Stomach (tissue), 19 donors: ENCODE measurements at places on chromosomes 1 and 21.

- H3K36me3 ChIP-seq: no peaks in the 10 kb centered on the region
- peak overlapping the region; percentile 96 for H3K27ac ChIP-seq
- peaks cover 36% of the 10 kb centered on the region for H3K4me1 ChIP-seq
- DNase-seq: no peak
Measured at GRCh38 chr1:87330885-87331364, 2.2 kb downstream of the LMO4 start.

- DNase-seq: no peak
- H3K36me3 ChIP-seq: no peaks in the 10 kb centered on the region
- H3K4me1 ChIP-seq: peaks cover 65% of the 10 kb centered on the region
- no peaks in the 10 kb centered on the region for H3K27me3 ChIP-seq
- no peak overlapping the region for H3K4me3 ChIP-seq
- H3K27ac ChIP-seq: no peak overlapping the region
Measured at GRCh38 chr1:184806296-184806721, 51.7 kb upstream of the EDEM3 start.

GRCh38 chr1:234927312-234927970, 201.2 kb downstream of the TOMM20 start:
- H3K27me3 ChIP-seq: no peaks in the 10 kb centered on the region
- H3K4me1 ChIP-seq: peaks cover 29% of the 10 kb centered on the region
- no peak for DNase-seq
- no peak overlapping the region for H3K27ac ChIP-seq

DNA sequence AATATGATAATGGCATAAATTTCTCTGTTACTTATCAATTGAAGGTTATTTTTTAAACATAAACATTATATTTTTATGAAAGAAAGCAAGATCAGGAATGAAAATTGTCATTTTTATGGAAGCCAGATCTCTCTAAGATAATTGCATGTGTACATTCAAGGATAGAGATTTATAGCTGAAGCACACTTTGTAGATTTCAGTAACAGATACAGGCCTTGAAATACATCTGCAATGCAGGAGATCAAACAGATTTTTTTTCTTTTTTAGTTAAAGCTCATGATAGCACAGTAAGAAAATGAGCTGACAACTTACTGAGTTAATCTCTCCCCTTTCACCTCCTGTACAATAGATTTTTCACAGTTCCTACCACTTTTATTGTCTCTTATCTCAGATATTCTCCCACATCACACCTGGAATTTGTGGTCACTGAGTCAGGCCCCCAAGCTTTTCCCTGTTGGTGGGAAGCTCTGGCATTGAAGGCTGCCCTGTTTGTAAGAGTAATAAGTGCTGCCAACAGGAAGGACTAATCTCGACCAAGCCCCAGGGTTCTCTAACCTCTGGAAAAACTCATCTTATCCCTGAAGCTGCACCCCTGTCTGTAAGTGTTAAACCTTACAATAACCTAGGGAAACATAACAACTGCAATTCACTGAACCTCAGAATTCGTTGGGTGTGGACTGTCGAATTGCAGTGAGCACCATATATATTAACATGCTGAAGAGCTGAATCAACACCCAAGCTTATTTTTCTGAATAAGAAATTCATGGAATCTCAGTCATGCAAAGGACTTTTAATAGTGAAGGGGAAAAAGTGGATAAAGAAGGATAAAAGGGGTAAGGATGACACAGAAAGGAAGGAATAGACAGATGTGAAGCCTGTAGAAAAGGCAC, 599.0 kb downstream of the LMO4 start:
- no peak overlapping the region for H3K27ac ChIP-seq
- no peak for DNase-seq
- no peaks in the 10 kb centered on the region for H3K4me1 ChIP-seq
- H3K4me3 ChIP-seq: no peak overlapping the region

- H3K36me3 ChIP-seq: no peaks in the 10 kb centered on the region
- no peak for DNase-seq
- H3K27ac ChIP-seq: no peak overlapping the region
- no peaks in the 10 kb centered on the region for H3K4me1 ChIP-seq
- H3K4me3 ChIP-seq: no peak overlapping the region
- H3K27me3 ChIP-seq: no peaks in the 10 kb centered on the region
Measured at GRCh38 chr1:246193537-246193936, 313.5 kb downstream of the SMYD3 start.

- peaks cover 29% of the 10 kb centered on the region for H3K4me1 ChIP-seq
- H3K36me3 ChIP-seq: no peaks in the 10 kb centered on the region
- H3K27me3 ChIP-seq: no peaks in the 10 kb centered on the region
- no peak for DNase-seq
- H3K4me3 ChIP-seq: no peak overlapping the region
Measured at GRCh38 chr1:164641353-164641730, 82.4 kb downstream of the PBX1 start.

- no peak overlapping the region for H3K27ac ChIP-seq
- no peak overlapping the region for H3K4me3 ChIP-seq
- no peaks in the 10 kb centered on the region for H3K27me3 ChIP-seq
Measured at GRCh38 chr1:7912743-7913557, 27.7 kb downstream of the TNFRSF9 start.

- H3K36me3 ChIP-seq: no peaks in the 10 kb centered on the region
- H3K27ac ChIP-seq: no peak overlapping the region
- no peak overlapping the region for H3K4me3 ChIP-seq
- no peak for DNase-seq
Measured at GRCh38 chr1:150406483-150406882, 42.5 kb downstream of the RPRD2 start.

- no peak overlapping the region for H3K4me3 ChIP-seq
- H3K27me3 ChIP-seq: no peaks in the 10 kb centered on the region
- H3K36me3 ChIP-seq: peaks cover 17% of the 10 kb centered on the region
- no peaks in the 10 kb centered on the region for H3K4me1 ChIP-seq
Measured at GRCh38 chr21:26025536-26026512, 144.7 kb downstream of the APP start.

DNA sequence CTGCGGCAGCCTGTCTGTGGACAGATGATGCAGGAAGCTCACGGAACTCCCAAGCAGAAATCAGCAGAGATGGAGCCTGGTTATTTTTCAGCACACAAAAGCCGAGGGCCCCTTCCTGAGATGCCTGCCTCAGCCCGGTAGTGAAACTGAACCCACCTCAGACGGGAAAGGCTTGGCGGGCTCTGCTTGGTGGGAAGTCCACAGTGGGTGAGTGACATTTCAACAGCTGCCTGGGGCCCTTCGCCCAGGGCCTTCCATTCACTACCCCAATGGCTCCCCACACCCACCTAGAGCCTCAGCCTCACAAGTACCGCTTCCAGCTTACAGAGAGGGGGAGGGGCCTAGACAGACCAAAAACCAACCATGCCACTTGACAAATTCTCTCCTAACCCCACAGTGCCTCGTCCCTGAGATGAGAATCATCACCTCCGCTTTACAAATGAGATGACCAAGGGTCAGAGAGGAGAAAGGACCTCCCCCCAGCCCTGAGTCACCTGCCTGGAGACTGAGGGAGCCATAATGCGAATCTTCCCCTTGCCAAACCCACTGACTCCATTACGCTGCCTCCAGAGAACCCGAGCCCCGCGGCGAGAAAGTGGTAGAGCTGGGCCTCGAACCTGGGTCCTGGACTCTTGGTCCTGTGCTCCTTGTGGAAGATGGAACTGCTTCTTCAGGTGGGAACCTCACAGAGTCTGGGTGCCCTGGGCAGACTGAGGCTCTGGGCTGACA, 3.4 kb upstream of the ECE1 start:
- peaks cover 64% of the 10 kb centered on the region for H3K4me1 ChIP-seq
- no peaks in the 10 kb centered on the region for H3K36me3 ChIP-seq
- H3K27ac ChIP-seq: peak overlapping the region; percentile 86
- no peaks in the 10 kb centered on the region for H3K27me3 ChIP-seq
- no peak overlapping the region for H3K4me3 ChIP-seq

DNA sequence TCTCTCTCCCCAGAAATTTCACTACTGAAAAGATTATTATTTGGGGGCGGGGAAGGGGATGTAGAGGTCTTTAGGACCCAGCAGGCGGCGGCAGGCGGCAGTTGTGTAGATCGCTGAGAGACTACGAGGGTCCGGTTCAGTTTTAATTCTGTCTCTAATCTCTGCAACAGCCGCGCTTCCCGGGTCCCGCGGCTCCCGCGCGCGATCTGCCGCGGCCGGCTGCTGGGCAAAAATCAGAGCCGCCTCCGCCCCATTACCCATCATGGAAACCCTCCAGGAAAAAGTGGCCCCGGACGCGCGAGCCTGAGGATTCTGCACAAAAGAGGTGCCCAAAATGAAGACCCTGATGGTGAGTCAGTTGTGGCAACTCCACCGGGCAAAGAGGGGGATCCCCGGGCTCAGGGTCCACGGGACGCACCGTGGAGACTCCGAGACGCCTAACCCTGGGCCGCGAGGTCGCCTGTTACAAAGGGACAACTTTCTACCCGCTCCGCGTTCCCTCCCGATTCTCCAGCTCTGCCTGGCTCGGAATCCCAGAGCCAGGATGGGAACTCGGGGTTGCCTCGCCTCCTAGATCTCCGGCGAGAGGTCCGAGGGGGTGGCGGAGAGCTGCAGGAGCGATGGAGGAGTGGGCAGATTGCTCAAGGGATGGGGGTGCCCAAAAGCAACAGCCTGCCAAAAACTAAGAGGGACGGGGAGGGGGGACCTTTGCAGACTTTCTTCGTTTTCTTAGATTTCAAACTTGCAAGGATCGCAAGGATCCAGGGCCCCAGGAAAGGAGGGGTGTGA, at the start of gene ST6GALNAC5:
Gene ST6GALNAC5 (plus strand): TSS at position 139 of the 789 bp plus-strand sequence.
- peak; percentile 80 for DNase-seq
- H3K4me1 ChIP-seq: peaks cover 17% of the 10 kb centered on the region
- no peaks in the 10 kb centered on the region for H3K36me3 ChIP-seq
- peaks cover 22% of the 10 kb centered on the region for H3K27me3 ChIP-seq
- H3K27ac ChIP-seq: peak within 1 kb of the TSS; percentile 36
- peak within 1 kb of the TSS; percentile 53 for H3K4me3 ChIP-seq

DNA sequence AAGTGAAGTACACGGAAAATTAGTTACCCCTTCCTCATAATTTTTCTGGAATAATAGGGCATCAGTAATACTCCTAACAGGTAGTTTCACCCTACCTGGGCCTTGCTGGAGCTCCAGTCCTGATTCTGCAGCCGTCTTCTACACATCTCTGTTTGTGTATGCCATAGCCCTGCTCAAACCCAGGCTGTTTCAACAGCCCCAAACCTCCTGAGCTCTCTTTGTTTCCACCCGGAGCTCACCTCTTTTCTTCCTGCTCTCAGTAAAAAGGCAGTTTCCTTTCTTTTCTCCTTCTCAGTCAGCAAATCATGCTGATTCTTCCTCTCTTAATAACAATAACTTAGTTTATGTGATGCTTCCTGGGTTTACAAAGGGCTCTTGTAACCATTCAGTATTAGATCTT, 355.1 kb upstream of the RUNX1 start:
- DNase-seq: no peak
- H3K27ac ChIP-seq: no peak overlapping the region
- H3K4me1 ChIP-seq: no peaks in the 10 kb centered on the region
- H3K4me3 ChIP-seq: no peak overlapping the region
- no peaks in the 10 kb centered on the region for H3K27me3 ChIP-seq

- no peak for DNase-seq
- H3K4me3 ChIP-seq: no peak overlapping the region
- no peaks in the 10 kb centered on the region for H3K27me3 ChIP-seq
- H3K36me3 ChIP-seq: peaks cover 5% of the 10 kb centered on the region
Measured at GRCh38 chr1:8520483-8520966, 202.6 kb downstream of the SLC45A1 start.

GRCh38 chr1:239536165-239536849, 149.9 kb downstream of the CHRM3 start:
- H3K36me3 ChIP-seq: no peaks in the 10 kb centered on the region
- peaks cover 30% of the 10 kb centered on the region for H3K4me1 ChIP-seq
- H3K27me3 ChIP-seq: no peaks in the 10 kb centered on the region
- no peak for DNase-seq

DNA sequence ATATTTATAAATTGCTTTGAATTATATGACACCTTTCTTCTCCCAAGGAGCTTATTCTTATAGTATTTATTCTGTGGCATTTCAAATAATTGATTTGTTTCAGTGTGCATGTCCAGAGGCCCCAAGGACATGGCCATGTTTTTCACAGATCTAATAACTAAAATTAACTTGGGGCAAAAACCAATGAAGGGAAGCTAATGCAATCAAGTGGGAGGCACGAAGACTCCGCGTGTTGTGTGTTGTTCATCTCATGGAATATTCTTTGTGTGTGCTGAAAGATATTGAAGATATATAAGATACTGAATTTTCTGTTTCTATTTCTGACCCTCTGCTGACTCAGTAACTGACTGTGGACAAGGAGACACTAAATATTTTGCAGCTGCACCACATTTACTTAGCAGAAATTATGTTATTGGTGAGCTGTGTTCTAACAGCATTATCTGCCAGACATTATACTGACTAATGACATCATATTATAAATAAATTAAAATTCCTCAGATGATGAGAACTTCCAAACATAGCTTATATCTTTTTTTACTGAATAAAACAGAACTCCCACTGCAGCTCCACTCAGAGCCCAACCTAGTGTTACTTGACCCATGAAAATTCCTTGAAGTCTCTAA, 519.3 kb upstream of the CXADR start:
- DNase-seq: no peak
- no peak overlapping the region for H3K4me3 ChIP-seq
- H3K4me1 ChIP-seq: no peaks in the 10 kb centered on the region
- no peak overlapping the region for H3K27ac ChIP-seq
- H3K27me3 ChIP-seq: no peaks in the 10 kb centered on the region

DNA sequence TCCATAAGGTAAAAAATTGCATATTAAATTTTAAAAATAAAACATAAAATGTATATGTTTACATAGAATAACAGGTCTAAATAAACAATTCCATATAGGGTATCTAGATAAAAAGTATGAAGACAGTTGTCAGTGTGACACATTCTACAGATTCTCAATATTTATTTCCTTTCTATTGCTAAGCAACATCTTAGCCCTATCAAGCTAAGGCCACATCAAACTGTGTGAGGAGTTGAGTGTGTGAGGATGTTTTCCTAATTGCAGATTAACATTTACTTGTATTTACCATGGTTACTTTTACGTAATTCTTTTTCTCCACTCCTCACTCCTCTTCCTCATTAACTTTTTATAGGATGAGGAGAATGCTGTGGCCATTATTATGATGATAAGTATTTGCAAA, 41.9 kb upstream of the MCOLN3 start:
- no peak overlapping the region for H3K27ac ChIP-seq
- no peaks in the 10 kb centered on the region for H3K4me1 ChIP-seq
- DNase-seq: no peak
- H3K4me3 ChIP-seq: no peak overlapping the region
- no peaks in the 10 kb centered on the region for H3K36me3 ChIP-seq

- H3K4me3 ChIP-seq: no peak overlapping the region
- no peaks in the 10 kb centered on the region for H3K4me1 ChIP-seq
- H3K36me3 ChIP-seq: no peaks in the 10 kb centered on the region
- no peak overlapping the region for H3K27ac ChIP-seq
Measured at GRCh38 chr1:116139592-116140134, 28.5 kb downstream of the MAB21L3 start.

GRCh38 chr21:45536301-45537081, 5.7 kb downstream of the SLC19A1 start:
- no peaks in the 10 kb centered on the region for H3K27me3 ChIP-seq
- H3K27ac ChIP-seq: peak overlapping the region; percentile 64
- peak; percentile 71 for DNase-seq
- no peak overlapping the region for H3K4me3 ChIP-seq
- peaks cover 66% of the 10 kb centered on the region for H3K4me1 ChIP-seq
